Stimulated activated CD4-positive, alpha-beta T cell treated with anti-CD3 and anti-CD28 coated beads, Interleukin-12 subunit alpha, Interleukin-12 subunit beta, amount 100 ng/mL, for 48 hours (primary cell): ENCODE measurements at places on chromosomes 2 and 18.

GRCh38 chr2:105880637-105881036 lies 135.9 kb downstream of the NCK2 start:
- DNase-seq = no peak

DNA sequence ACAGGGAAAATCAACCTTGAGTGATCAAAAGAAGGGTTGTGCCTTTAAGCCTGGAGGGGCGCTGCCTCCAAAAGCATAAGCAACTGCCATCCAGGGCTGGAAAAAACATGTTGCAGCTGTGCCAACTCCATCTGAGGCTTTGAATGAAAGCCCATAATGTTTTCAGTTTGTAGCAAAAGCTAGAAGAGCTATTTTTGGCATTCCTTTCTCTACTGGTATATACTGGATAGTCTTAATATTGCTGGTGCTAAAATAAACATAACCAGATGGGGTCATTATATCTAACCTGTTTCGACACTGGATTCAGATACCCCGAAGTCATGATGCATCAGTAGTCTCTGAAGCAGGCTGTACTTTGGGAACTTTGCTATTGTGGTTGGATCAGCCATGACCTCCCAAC lies 25.1 kb downstream of the ANXA4 start:
- DNase-seq = no peak

DNA sequence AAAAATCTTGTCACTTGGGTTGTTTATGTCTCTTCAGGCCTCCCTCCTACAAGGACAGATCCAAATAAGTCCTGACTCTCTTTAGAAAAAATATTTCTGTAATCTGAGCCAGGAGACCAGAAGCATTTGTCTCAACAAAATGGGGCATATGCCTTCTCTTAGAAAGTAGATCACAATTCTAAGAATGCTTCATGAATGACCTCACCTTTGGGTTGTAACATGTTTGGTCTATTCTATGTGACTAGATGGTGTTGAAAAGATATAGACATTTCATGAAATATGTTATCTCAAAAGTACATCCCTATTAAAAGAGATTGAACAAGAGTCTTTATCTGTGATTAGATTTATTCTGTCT lies 159.0 kb upstream of the SETBP1 start:
- no peak for DNase-seq

- no peak for DNase-seq
Observed at GRCh38 chr2:156561326-156561725, 125.1 kb downstream of the GPD2 start.

DNA sequence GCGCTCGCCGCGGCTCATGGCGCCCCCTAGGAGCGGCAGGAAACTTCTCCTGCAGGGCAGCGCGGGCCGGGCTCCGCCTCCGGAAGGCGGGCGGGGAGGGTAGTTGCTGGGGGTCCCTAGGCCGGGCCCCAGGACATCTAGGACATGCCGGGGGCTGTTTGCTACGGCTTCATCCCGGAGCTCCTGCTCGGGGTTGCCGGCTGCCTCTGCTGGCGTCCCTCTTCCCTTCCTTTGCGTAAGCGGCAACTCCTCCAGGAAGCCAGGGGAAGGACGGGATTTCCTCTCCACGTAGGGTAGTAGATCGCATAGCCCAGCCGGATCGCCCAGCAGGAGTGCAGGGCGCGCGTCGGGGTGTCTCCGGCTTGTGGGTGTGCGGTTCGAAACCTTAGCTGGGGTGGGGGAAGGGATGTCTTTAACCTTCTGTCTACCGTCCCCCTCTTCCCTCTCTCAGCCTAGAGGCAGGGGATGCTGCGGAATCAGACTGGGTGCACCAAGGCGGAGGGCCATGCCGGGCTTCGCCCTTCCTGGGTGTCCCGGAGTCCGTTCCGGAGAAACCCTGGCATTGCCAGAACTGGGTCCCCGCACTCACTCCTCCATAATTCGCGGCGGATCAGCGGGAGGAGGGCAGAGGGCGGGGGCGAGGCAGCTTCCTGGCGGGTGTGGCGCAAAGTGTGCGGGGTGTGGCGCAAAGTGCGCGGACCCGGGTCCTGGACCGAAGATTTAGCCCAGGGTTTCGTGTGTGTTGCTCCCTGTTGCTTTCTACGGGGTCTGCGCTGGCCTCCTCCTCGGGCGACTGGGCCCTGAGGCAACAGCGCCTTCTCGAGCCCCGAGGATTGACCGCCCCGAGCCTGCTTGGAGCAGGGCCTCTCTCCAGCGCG lies 12.2 kb upstream of the SKOR2 start:
- DNase-seq = no peak

- no peak for DNase-seq
Observed at GRCh38 chr2:47735912-47736311, 47.0 kb upstream of the MSH6 start.

GRCh38 chr2:165237056-165237455 lies 2.2 kb upstream of the SCN2A start:
- no peak for DNase-seq

DNA sequence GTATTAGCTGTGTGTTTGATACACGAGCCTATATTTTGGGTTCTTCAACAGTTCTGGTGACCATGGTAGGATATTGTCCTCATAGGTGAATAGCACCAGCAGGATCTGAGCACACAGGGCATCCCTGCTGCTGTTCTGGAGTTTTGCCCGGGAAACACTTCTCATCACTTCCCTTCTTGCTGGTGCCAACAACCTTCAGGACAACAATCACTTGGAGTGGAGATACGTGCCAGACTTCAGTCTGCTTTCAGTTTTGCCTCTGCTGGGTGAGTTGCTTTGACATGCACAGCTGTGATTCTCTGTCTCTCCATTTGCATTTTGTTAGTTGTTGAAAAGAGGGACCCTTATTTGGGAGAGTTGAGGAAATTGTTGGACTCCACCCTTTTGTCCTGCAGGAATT lies 1347.2 kb upstream of the DDX18 start:
- no peak for DNase-seq

DNA sequence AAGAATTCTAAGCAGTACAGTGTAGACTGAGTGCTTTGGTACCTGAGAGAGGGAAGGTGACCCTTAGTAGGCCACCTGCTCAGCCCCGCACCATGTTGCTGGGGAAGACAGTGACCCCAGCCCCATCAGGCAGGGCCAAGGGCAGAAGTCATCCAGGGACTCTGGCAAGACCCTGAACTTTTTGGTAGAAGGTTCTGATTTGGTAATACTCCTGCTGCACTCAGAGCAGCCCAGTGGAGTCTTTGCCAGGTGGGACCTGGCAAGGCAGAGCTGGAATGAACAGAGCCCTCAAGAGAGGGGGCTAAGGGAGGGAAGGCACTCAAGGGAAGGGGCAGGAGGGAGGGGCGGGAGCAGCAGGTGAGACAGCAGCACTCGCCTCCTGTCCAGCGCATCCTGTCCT lies 191.2 kb downstream of the MGAT5 start:
- DNase-seq = no peak

DNA sequence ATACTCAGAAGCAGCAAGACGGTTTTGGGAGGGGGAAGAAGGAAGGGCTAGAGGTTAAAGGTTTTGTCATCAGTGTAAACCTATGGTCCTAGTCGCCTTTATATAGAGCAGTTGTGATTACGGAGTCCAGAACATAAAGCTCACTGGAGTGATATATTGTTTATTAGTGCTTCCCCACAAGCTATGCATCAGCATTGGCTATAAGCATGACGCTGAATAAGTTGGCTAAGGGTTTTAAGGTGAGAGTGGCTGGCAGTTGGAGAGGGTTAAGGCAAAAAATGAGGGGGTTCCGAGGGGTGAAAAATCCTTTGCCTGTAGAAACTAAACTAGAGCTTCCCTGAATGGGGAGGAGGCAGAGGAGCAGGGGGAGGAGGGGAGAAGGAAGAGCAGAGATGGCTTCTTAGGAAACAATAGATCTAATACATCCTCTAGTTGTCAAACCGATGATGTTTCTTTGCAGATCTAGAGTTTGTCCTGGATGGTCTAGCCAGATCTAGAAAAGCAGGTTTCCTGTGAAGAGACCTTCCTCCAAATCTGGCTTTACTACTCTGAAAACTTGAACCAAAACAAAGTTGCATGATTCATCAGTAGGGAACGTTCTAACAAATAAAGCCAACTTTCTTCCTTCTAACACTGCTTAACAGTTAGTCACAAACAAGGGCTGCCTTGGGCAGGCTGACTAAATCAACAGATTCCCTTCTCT lies 2.5 kb downstream of the KLF7 start:
- DNase-seq = no peak

DNA sequence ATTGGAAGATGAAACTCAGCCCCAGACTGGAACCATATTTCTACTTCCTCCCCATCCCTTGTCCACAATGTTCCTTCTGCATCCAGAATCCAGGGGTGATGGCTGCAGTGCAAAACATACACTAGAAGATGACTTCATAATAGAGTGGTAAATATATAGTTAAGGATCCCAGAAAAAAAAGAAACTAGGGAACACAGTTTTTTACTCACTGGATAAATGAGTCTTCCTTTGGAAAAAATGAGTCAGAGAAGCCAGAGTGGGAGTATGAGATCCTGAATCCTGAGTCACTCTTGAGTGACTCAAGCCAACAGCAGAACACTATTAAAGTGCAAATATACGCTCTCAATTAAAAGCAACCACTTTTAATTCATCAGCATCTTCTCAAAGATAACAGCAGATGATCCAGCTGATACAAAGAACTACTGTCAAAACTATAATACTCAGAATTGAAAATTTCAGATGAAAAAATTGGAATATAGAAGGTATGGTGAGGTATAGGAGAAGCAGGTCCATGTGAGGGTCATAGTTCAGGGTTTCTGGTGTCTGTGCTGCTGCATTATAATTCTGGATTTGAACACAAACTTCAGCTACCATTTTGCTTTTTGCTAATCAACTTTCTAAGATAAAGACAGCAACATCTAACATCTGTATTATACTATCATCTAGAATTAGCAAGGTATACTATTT lies 987.2 kb upstream of the CDH2 start:
- no peak for DNase-seq

DNA sequence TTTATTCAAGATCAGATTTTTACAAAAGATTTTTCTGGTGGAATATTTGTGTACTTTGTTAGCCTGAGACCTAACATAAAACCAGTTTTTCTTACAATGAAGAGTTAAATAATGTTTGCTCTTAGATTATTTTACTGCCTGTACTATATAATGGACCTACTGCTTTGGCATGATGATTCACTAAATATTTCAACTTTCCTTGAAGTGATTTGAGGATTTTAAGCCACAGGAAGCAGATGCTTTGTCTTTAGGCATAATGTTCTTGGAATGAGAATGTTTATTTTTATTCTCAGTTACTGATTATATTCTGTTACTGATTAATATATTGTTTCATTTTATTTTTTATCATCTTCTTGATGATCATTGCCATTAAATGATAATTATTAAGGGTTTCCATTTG lies 175.3 kb upstream of the LRP1B start:
- DNase-seq = no peak

- DNase-seq = no peak
Observed at GRCh38 chr2:50748671-50749070, 283.3 kb downstream of the NRXN1 start.

- no peak for DNase-seq
Observed at GRCh38 chr2:148585696-148586095, 58.9 kb upstream of the EPC2 start.

- no peak for DNase-seq
Observed at GRCh38 chr2:109275120-109276012, 146.4 kb downstream of the SH3RF3 start.

DNA sequence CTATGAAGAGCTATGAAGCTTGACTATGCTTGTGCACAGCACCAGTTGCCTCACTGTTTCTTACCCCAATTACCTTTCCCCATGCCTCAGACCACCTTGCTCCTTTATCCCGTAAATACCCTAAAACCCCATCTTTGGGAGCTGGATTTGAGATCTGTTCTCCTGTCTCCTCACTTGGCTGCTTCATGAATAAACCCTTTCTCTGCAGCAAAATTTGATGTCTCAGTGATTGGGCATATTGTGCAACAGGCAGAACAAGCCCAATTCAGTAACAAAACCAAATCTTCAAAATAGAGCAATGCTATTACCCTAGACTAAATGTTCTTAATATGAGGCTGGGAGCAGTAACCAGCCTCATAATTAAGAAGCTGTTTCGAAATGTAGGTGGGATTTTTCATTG lies 3.5 kb upstream of the SSB start:
- no peak for DNase-seq

GRCh38 chr18:31562726-31563125 lies 29.0 kb upstream of the TTR start:
- no peak for DNase-seq

DNA sequence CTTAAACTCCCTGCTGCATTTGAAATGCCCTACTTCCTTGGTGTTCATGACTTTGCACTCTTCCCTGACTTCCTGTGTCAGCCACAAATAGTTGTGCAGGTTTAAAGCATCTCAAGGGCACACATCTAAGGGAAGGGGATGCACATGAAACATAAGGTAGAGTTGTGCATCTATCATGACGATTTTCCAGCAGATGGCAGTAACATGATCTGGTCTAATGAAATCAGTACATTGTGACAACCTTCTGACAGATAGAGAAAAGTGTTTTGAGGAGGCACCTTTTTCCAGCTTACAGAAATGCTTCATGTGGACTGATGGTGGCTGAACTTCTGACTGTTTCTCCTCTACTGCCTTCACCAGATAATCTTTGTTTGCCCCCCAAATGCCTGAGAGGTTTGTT lies 238.9 kb downstream of the XIRP2 start:
- no peak for DNase-seq

GRCh38 chr2:67145851-67146250 lies 251.3 kb upstream of the ETAA1 start:
- DNase-seq = no peak

- DNase-seq = no peak
Observed at GRCh38 chr2:121796239-121796638, 40.8 kb downstream of the TSN start.

- DNase-seq = no peak
Observed at GRCh38 chr18:69943021-69943420, 4.7 kb downstream of the CD226 start.

GRCh38 chr2:60445684-60446179 lies 107.7 kb downstream of the BCL11A start:
- no peak for DNase-seq

GRCh38 chr2:214069254-214069653 lies 341.6 kb upstream of the VWC2L start:
- DNase-seq = no peak

GRCh38 chr18:22789052-22789451 lies 144.1 kb upstream of the RBBP8 start:
- no peak for DNase-seq

GRCh38 chr2:224668123-224668909 lies 47.8 kb downstream of the CCDC195 start:
- DNase-seq = no peak

DNA sequence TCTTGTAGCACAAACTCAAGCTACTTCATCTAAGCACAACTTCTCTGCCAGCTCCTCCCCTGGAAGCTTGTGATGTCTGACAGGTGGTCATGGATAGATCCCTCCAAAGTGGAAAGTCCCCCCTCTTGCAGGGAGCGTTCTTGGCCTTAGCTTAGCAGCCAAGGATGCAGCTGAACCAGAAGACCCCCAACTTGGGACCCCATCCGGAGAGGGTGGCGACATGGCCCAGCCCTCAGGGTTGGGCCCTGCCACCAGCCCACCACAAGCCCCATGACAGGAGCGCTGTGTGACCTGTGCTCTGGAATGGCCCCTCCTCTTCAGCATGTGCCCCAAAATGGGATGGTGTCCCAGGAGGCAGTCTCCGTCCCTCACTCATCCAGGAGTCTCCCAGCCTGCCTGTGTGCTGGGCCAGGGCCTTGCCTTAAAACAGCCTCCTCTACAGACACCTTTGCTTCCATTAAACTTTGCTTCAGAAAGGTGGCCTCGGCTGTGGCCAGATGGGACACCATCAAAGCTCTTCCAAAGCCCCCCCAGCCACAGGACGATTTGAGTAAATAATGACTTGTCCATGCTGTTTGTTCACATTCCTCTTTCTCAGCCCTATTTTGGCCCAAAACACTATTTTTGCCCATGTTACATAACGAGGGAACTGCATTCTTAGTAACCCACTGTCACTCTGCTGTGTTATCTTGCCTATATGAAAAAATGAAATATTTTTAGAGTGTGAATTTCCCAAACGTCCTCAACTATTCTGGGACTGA lies 122.1 kb downstream of the RAB3GAP1 start:
- DNase-seq = no peak
